ENCODE measurements at places on chromosomes 2 and 18. TPM values are rescaled to one million over a fixed set of nuclear protein-coding genes. Genes with fewer than 3 reads are reported as not detected.

GRCh38 chr2:152176113-152176714, 651 bp upstream of the STAM2 start:
- DNase-seq, result peak; percentile 35

DNA sequence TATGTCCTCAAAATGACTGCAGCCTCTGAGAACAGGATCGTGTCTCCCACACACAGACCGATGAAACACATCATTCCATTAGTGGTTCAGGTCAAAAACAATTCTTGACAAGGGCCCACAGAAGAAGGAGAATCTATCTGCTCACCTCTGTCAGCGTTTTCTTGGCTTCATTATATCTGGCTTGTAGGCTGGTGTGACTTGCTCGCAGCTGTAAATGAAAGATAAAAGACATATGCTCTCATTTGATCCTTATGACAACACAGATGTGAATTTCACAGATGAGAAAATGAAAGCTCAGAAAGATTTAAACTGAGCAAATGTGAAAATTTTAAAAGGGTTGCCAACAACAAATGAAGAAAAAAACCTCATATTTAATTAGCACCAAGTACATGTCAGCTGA, 61.6 kb downstream of the CCDC93 start:
- DNase-seq, result no peak

CTAGE1 gene
- 1.3 TPM for total RNA-seq

PRSS56 gene
- not detected for total RNA-seq

DNA sequence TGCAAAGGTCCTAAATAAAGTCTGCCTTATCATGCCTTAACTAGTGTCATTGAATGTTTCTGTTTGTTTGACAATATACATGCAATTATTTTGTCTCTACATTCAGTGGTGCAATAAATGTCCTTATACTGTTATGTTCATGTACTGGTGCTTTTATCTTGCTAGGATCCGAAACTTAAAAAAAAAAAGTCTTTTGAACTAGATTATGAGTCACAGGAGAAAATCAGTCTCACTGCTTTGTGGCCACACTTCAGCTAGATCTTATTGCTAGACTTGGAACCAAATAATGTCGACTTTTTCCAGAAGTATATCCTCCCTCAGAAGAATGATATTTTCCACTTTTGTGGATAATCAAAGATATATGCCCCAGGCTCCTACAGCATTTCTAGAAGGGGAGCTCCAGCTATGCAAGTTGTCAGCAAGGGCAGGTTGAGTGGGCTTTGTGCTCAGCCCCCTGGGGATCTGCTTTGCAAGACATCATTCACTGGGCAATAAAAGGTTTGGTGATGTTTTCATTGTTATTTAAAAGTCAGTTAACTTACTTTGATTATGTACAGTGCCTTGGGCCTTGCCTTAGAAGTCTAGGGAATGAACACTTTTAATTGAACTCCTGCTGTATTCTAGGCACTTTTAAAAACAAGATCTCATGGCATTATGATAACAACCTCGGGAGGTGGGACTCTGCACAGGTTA, 157.1 kb upstream of the LRRTM1 start:
- DNase-seq, result no peak

DNA sequence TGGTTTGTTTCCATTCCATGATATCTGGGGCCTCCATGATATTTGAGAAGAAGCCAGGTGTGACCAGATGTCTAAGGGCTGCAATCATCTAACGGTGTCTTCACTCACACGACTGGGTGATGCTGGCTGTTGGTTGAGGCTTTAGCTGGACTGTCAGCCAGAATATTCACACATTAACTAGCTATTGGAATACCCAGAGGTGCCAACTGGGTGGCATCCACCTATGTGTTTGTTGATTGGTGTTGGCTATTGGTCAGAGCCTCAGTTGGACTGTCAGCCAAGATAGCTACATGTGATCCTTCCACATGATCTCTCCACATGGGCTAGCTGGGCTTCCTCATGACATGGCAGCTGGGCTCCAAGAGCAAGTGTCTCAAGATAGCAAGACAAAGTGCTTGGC, 117.4 kb downstream of the CDCA7 start:
- no peak for DNase-seq

MEP1B gene
- total RNA-seq, result not detected

TUBA4B gene
- not detected for total RNA-seq

GRCh38 chr2:85011098-85011497, 40.1 kb downstream of the KCMF1 start:
- DNase-seq, result no peak

GRCh38 chr18:55779691-55780585, 191.9 kb upstream of the TCF4 start:
- DNase-seq, result peak; percentile 72

- DNase-seq, result no peak
Measured at GRCh38 chr2:110973262-110973661, 147.5 kb upstream of the BCL2L11 start.

DNA sequence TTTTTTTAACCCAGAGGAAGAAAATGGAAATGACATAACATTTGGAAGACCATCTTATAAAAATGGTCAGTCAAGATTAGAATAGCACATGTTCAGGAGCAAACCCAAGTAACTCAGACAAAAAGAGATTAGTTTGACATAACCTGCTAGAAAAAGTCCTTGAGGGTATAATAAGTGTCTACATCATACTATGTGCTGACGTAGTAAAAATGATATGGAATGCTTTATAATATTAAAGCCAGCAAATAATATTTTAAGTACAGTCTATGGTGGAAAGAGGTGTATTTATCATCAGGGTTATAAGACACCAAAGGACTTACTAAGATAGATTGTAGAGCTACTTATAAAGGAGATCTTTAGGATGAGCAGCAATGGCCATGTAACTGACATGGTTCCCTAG, 169.0 kb downstream of the LTBP1 start:
- no peak for DNase-seq

- peak; percentile 16 for DNase-seq
Measured at GRCh38 chr2:164220265-164220664, 401.0 kb downstream of the GRB14 start.

XIRP2 gene
- total RNA-seq, result 0.12 TPM

CPLX4 gene
- total RNA-seq, result not detected

- DNase-seq, result no peak
Measured at GRCh38 chr18:77470569-77471413, 221.1 kb downstream of the GALR1 start.

DNA sequence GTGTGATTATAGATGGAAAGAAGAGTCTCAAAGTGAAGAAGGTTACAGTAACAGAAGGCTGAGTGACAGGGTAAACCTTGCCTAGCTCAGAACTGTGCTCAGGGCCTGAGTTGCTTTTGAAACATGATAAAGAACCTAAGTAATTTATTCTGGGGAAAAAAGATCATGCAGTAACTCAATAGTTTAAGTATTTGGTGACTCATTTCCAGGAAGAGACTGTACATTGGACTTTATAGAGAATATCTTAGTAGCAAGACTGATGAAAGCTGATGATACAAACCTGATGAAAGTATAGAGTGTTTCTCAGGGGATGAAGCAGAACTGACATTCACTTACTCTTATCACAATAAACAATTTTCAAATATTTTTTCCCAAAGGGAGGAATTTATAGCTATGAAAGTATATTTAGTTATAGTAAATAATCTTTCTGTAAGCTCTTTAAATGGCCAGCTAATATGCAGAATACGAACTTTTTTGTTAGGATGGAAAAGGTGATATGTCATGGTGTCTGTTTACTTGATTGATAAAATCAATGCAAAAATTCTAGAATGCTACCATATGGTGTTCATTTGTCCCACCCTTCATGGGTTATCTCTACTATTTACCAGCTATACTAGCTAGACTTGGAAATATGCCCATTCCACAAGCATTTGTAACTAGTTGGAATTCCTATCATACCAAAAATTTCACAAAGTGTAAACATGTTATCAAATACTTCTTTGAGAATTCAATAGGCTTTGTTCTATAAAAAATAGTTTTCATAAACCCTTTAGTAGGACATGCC, 1265.5 kb upstream of the ACVR2A start:
- peak; percentile 11 for DNase-seq

GRCh38 chr2:43399515-43400264, 173.3 kb upstream of the ZFP36L2 start:
- DNase-seq, result peak; percentile 79

- DNase-seq, result no peak
Measured at GRCh38 chr2:131724019-131724418, 196.3 kb downstream of the CCDC74A start.

DNA sequence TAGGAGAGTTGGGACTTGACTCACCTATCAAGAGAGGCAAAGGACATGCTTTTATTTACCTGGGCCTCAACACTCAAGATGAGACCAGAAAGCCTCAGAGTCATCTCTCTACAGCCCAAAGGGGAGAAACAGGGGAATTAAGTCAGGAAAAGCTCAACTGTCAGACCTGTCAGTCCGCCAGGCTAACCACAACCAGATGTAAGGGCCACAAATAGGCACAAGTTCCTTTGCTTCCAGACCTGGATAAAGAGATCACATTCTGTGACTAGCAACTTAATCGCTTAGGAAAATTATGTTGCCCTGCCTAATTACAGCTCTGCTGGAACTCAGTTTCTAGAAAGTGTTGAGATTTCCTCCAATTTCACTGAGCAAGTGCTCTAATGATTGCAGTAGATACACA, 67.9 kb downstream of the ANKRD44 start:
- DNase-seq, result peak; percentile 49

DNA sequence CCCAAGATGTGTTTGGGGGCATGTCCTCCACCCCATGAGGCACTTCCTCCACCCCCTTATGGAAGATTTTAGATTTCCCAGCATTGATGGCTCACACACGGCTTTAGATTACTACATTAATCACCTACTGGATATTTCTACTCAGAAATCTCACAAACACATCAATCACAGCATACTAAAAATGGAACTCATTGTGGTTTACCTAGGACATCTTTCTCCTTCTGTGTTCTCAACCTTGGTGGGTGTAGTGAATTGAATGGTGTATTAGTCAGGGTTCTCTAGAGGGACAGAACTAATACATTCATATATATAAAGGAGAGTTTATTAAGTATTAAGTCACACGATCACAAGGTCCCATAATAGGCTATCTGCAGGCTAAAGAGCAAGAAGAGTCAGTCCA, 82.1 kb upstream of the CYRIA start:
- DNase-seq, result no peak

GRCh38 chr2:159195697-159196096, 90.8 kb downstream of the WDSUB1 start:
- DNase-seq, result no peak

GRCh38 chr2:189528617-189529016, 52.0 kb downstream of the SLC40A1 start:
- no peak for DNase-seq

- no peak for DNase-seq
Measured at GRCh38 chr2:133943108-133943507, 310.8 kb upstream of the MGAT5 start.

DNA sequence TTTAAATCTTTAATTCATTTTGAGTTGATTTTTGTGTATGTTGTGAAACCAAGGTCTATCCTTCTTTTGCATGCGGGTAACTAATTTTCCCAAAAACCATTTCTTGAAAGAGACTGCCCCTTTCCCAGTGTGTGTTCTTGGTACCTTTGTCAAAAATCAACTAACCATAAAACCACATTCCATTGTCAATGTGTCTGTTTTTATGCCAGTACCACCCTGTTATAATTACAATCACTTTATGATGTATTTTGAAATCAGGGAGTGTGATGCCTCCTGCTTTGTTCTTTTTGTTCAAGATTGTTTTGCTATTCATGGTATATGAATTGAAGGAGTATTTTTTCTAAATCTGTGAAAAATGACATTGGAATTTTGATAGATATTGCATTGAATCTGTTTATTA, 689.6 kb downstream of the TSN start:
- no peak for DNase-seq

DNA sequence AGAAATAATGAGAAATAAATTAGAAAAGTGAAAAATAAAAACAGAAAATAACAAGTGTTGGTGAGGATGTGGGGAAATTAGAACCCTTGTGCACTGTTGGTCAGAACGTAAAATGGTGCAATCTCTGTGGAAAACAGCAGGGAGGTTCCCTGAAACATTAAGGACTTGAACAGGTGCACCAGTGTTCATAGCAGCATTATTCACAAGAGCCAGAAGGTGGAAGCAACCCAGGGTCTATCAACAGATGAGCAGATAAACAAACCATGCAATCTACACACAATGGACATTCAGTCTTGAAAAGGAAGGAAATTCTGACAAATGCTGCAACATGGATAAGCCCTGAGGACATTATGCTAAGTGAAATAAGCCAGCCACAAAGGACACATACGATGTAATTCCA, 58.2 kb upstream of the TFCP2L1 start:
- no peak for DNase-seq

GRCh38 chr2:60485055-60485454, 68.4 kb downstream of the BCL11A start:
- no peak for DNase-seq

DNA sequence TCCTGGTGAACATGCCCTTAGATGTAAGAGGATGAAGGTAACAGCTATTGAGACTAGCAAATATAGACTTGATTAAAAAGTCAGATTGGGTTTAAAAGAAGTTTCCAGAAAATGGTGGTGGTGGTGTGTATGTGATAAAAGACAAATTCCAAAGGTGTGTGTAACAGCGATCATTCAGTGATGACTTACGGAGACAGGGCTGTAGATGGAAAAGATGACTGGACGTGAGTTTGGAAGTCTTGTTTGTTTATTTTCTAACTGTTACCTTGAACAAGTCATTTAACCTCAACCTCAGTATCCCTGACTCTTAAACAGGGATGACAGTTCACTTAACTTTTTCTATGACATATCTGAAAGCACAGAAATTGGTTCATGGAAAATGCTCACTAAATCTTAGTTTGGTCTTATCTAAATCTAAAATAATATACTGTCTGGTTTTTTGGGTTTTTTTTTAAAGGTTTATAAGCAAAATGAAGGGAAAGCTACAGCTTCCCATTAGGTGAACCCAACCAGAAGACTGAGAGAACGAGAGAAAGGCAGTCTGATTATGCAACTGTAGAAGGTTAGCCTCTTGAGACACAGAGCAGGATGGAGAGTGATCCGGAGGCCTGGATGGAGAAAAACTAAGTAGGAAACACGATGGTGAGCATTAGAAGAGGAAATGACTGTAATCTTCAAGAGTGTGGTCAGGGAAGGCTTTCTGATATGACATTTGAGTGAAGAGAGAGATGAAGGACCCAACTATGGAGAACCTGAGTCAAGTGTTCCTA, 71.9 kb downstream of the TCF4 start:
- DNase-seq, result peak; percentile 78

SMIM21 gene
- not detected for total RNA-seq

KIF1A gene
- total RNA-seq, result not detected

- DNase-seq, result peak; percentile 42
Measured at GRCh38 chr2:36562973-36563532, 34.9 kb downstream of the FEZ2 start.

GRCh38 chr18:77044866-77045664, 87.5 kb downstream of the MBP start:
- no peak for DNase-seq

Data from RPMI7951 (cell line).